Esophagus muscularis mucosa (tissue), 4 donors: ENCODE measurements at places on chromosomes 2 and 18. TPM values are rescaled to one million over a fixed set of nuclear protein-coding genes. Genes with fewer than 3 reads are reported as not detected.

ZNF396 gene
- total RNA-seq, result 1.4 TPM

DNA sequence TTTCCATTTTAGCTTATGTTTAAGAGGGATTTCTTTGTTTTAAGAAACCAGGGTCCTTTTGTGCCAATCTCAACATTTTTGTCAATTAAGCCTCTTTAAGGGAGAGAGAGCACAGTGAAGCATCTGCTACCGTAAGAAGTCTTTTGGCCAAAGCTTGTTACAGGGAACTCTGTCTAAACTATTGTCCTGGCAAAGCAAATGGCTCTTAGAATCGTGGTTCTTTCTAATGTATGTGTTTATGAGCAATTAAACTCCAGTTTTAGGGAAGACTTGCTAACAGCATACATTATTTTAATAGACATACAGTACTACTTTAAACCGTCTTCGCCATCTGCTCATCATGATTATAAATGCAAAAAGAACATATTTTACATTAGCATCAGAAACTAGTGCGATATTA lies 202.1 kb downstream of the CDCA7 start:
- no peak for DNase-seq
- no peak overlapping the region for H3K27ac ChIP-seq
- no peak overlapping the region for H3K4me3 ChIP-seq

IGFBP2 gene
- 188 TPM for total RNA-seq

WIPF1 gene
- total RNA-seq, result 34.4 TPM

LOXHD1 gene
- total RNA-seq, result 0.13 TPM

- no peaks in the 10 kb centered on the region for H3K4me1 ChIP-seq
- H3K36me3 ChIP-seq, result no peaks in the 10 kb centered on the region
- no peak overlapping the region for H3K4me3 ChIP-seq
- DNase-seq, result no peak
These were observed 55.7 kb downstream of the KLHL14 start for GRCh38 chr18:32717126-32717525.

DNA sequence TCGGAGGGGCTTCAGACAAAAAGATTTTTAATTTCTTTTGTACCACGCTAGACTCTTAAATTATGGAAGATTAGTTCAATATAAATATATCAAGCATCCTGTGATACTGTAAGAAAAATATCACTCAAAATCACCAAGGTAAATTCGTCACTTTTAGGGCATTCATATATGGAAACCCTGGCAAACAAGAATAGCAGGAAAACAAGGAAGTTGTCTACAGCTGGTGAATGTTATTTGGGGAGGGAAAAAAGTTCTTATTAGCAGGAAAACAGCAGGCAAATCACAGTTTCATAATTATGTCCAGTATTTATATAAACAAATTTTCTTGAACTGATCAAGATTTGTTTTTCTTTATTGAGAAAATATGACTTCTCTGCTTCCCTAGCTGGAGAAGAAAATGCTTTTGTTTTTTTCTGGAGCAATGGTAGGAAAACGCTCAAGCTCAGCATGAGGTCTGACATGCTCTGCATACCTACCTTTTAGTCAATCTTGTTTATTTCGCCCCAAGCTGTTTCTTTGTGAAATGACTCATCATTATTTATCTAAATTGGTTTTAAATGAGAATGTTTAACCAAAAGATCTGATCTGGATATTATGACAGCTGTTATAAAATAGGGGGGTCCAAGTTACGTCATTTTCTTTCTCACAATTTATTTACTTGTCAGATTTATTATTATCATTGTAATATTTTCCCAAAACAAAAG lies 14.7 kb downstream of the LINC00305 start:
- H3K4me1 ChIP-seq, result no peaks in the 10 kb centered on the region
- H3K36me3 ChIP-seq, result no peaks in the 10 kb centered on the region
- no peak overlapping the region for H3K4me3 ChIP-seq
- H3K27ac ChIP-seq, result no peak overlapping the region
- no peaks in the 10 kb centered on the region for H3K27me3 ChIP-seq

- no peak for DNase-seq
- H3K36me3 ChIP-seq, result no peaks in the 10 kb centered on the region
- H3K27ac ChIP-seq, result peak overlapping the region; percentile 78
- H3K4me1 ChIP-seq, result peaks cover 37% of the 10 kb centered on the region
- no peaks in the 10 kb centered on the region for H3K27me3 ChIP-seq
These were observed 116.5 kb upstream of the FOSL2 start for GRCh38 chr2:28276076-28276618.

EIPR1 gene
- 19.0 TPM for total RNA-seq

SPRED2 gene
- total RNA-seq, result 17.9 TPM

- DNase-seq, result no peak
- no peak overlapping the region for H3K4me3 ChIP-seq
- no peaks in the 10 kb centered on the region for H3K36me3 ChIP-seq
- no peaks in the 10 kb centered on the region for H3K27me3 ChIP-seq
- H3K4me1 ChIP-seq, result peaks cover 8% of the 10 kb centered on the region
These were observed 151.9 kb downstream of the GALNT1 start for GRCh38 chr18:35733408-35733807.

DNA sequence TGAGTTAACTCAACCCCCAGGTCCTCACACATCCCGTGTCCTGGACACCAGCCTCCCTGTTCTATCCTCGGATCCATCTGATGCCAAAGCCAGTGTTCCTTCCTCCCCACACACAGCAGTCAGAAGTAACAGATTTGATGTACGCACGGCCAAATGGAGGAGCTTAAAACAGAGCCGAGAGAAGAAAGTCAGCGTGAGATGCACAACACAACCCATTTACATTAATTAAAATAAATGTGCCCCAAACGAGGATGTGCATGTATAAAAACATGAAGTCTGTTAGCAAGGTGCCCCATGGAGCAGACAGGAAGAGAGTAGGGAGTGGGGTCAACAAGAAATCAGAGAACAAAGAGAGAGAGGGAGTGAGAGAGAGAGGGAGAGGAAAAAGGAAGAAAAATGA lies 191.2 kb downstream of the HAUS1 start:
- H3K27ac ChIP-seq, result no peak overlapping the region
- no peaks in the 10 kb centered on the region for H3K27me3 ChIP-seq
- DNase-seq, result no peak
- no peaks in the 10 kb centered on the region for H3K4me1 ChIP-seq
- H3K36me3 ChIP-seq, result no peaks in the 10 kb centered on the region

GAD1 gene
- total RNA-seq, result not detected

EPAS1 gene
- 113 TPM for total RNA-seq

CYRIA gene
- 11.6 TPM for total RNA-seq

- H3K36me3 ChIP-seq, result no peaks in the 10 kb centered on the region
- no peak overlapping the region for H3K4me3 ChIP-seq
- no peak for DNase-seq
- no peak overlapping the region for H3K27ac ChIP-seq
- no peaks in the 10 kb centered on the region for H3K27me3 ChIP-seq
These were observed 134.2 kb downstream of the KCNJ3 start for GRCh38 chr2:154832711-154833110.

- peaks cover 11% of the 10 kb centered on the region for H3K4me1 ChIP-seq
- no peak for DNase-seq
- H3K36me3 ChIP-seq, result no peaks in the 10 kb centered on the region
- no peak overlapping the region for H3K27ac ChIP-seq
- peaks cover 27% of the 10 kb centered on the region for H3K27me3 ChIP-seq
These were observed 66.2 kb upstream of the DLX2 start for GRCh38 chr2:172168917-172169346.

HAAO gene
- total RNA-seq, result 4.7 TPM

- H3K4me1 ChIP-seq, result no peaks in the 10 kb centered on the region
- H3K27me3 ChIP-seq, result no peaks in the 10 kb centered on the region
- no peak overlapping the region for H3K4me3 ChIP-seq
- no peak for DNase-seq
- no peaks in the 10 kb centered on the region for H3K36me3 ChIP-seq
These were observed 78.0 kb upstream of the BZW1 start for GRCh38 chr2:200733713-200734198.

GRCh38 chr2:113896791-113897190 lies 6.9 kb downstream of the ACTR3 start:
- no peaks in the 10 kb centered on the region for H3K27me3 ChIP-seq
- H3K36me3 ChIP-seq, result peaks cover 7% of the 10 kb centered on the region
- H3K27ac ChIP-seq, result no peak overlapping the region
- peaks cover 99% of the 10 kb centered on the region for H3K4me1 ChIP-seq

RAB6C gene
- total RNA-seq, result 0.26 TPM

- peaks cover 31% of the 10 kb centered on the region for H3K36me3 ChIP-seq
- no peak overlapping the region for H3K4me3 ChIP-seq
- DNase-seq, result no peak
- H3K27ac ChIP-seq, result no peak overlapping the region
- H3K4me1 ChIP-seq, result peaks cover 3% of the 10 kb centered on the region
These were observed 212.7 kb downstream of the DYM start for GRCh38 chr18:49247781-49248180.

GRCh38 chr2:168624028-168624427 lies 168.0 kb downstream of the CERS6 start:
- no peak overlapping the region for H3K4me3 ChIP-seq
- H3K27ac ChIP-seq, result no peak overlapping the region

GRCh38 chr2:132837769-132838168 lies 167.8 kb upstream of the LYPD1 start:
- no peak overlapping the region for H3K4me3 ChIP-seq
- H3K27me3 ChIP-seq, result no peaks in the 10 kb centered on the region
- no peak overlapping the region for H3K27ac ChIP-seq
- DNase-seq, result no peak
- H3K4me1 ChIP-seq, result no peaks in the 10 kb centered on the region
- no peaks in the 10 kb centered on the region for H3K36me3 ChIP-seq

- no peak overlapping the region for H3K4me3 ChIP-seq
- H3K27me3 ChIP-seq, result no peaks in the 10 kb centered on the region
- no peak overlapping the region for H3K27ac ChIP-seq
- no peak for DNase-seq
These were observed 10.6 kb downstream of the MYO1B start for GRCh38 chr2:191255756-191256312.

DNA sequence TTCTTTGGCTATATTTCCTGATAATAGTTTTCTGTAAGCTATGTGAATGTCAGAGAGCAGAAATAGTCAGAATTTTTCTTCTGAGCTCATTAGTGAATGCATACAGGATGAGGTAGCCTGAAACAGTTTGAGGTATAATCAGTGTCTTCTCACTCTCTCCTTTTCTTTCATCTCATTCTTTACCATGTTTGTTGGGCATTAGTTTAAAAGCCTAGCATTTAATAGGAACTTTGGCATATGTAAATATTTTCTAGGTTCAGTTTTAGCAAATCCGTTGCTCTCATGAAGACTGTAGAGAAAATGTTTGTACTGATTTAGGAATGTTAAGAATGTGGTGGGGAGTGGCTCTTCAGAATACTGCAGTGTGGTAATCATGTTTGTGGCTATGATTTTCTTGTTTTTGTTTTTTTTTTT lies 119.4 kb downstream of the PARD3B start:
- no peak for DNase-seq
- peaks cover 26% of the 10 kb centered on the region for H3K4me1 ChIP-seq
- H3K27ac ChIP-seq, result peak overlapping the region; percentile 39
- H3K27me3 ChIP-seq, result no peaks in the 10 kb centered on the region
- no peak overlapping the region for H3K4me3 ChIP-seq

- H3K27ac ChIP-seq, result no peak overlapping the region
These were observed 14.7 kb downstream of the ARHGAP25 start for GRCh38 chr2:68749345-68749744.

DNA sequence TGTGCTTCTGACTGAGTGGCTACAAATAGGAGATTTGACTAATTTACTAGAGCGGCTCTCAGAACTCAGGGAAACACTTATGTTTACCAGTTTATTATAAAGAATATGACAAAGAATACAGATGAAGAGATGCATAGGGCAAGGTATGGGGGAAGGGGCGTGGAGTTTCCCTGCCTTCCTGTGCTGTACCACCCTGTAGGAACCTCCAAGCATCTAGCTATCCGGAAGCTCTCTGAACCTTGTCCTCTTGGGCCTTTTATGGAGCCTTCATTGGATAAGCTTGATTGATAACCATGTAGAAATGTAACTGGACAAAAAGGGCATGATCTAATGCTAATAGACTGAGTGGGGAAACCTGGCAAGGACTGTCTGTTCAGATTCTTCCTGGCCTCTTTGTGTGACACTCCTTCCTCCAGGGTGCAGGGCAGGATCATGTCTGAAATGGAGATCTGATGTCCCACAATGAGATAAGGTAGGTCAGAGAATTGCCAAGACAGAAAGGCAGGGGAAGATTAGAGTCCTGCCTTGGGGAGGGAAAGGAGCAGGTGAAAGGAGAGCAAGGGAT lies 101.8 kb upstream of the NPAS2 start:
- no peaks in the 10 kb centered on the region for H3K36me3 ChIP-seq
- peak; percentile 70 for DNase-seq
- no peak overlapping the region for H3K4me3 ChIP-seq
- no peak overlapping the region for H3K27ac ChIP-seq
- no peaks in the 10 kb centered on the region for H3K27me3 ChIP-seq
- H3K4me1 ChIP-seq, result no peaks in the 10 kb centered on the region

RAX gene
- not detected for total RNA-seq
